Esophagus muscularis mucosa (tissue), 4 donors: ENCODE measurements at places on chromosomes 16 and 17. TPM values are rescaled to one million over a fixed set of nuclear protein-coding genes. Genes with fewer than 3 reads are reported as not detected.
A peak's percentile ranks its signal among the peaks of the same experiment; 100 is the strongest.

- DNase-seq = no peak
Observed at GRCh38 chr16:85673529-85674417, 15.0 kb downstream of the GINS2 start.

DNA sequence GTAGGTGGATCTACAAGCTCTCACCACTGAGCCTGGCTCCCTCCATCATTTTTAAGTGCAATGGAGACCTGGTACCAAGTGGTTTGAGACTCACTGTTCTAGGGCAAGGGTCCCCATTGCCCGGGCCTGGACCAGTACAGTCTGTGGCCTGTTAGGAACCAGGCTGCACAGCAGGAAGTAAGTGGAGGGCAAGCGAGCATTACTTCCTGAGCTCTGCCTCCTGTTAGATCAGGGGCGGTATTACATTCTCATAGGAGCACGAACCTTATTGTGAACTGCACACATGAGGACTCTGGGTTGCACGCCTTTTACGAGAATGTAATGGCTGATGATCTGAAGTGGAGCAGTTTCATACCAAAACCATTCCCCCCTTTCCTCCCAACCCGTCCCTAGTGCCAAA lies 6.8 kb upstream of the ZNF594 start:
- DNase-seq = no peak

DNA sequence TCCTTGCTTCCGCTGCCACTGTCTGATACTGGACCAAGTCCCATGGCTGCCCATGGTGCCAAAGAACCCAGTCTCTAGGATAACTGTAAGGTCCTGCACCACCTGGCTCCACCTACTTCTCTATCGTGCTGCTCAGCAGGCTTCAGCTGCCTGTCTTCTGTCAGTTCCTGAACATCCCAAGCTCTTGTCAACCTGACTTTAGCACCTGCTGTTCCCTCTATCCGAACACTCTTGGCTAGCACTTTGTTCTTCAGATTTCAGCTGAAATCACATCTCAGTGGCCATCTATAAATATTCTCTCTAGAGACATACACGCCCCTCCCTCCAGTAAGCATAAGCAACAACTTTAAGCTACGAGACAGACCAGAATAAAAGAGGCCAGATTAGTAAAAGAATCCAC lies 15.0 kb upstream of the TMEM101 start:
- no peak for DNase-seq

The ITGAX gene
- total RNA-seq = 5.4 TPM

The SLFN12L gene
- 0.32 TPM for total RNA-seq

DNA sequence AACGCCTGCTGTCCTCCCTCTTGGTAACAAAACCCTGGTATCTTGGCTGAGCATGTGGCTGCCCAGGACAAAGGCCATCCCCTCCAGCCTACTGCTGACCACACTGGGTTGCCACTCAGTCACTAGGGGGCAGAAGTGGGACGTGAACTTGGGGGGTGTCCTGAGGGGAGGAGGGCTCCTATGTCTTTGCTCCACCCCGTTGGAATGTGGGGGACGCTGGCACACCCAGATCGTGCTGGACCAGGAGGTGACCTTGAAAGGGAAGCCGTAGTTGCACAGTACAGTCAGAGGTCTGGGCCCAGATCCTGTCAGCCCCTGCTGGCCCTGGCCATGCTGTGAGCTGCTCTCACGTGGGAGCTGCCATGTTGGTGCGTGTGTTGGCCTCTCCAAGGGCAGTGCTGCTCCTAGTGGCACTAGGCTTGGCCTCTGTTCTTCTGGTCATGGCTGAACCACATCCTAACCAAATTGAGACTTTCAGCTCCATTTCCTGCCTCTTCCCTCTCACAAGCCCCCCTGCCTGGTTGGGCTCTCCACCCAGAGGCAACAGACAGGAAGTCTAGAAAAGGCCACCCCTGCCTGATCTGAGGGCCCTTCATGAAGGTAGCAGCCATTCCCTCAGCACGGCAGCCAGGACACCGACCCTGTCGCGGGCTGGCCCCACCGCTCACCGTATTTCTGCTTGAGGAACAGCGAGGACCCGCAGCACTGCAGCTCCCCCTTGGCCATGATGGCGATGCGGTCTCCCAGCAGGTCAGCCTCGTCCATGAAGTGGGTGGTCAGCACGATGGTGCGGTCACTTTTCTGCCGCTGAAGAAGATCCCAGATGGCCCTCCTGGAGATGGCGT lies 29.0 kb upstream of the RNPS1 start:
- no peak for DNase-seq

The KAT8 gene
- 66.1 TPM for total RNA-seq

- no peak for DNase-seq
Observed at GRCh38 chr16:85911251-85911930, 12.4 kb downstream of the IRF8 start.

DNA sequence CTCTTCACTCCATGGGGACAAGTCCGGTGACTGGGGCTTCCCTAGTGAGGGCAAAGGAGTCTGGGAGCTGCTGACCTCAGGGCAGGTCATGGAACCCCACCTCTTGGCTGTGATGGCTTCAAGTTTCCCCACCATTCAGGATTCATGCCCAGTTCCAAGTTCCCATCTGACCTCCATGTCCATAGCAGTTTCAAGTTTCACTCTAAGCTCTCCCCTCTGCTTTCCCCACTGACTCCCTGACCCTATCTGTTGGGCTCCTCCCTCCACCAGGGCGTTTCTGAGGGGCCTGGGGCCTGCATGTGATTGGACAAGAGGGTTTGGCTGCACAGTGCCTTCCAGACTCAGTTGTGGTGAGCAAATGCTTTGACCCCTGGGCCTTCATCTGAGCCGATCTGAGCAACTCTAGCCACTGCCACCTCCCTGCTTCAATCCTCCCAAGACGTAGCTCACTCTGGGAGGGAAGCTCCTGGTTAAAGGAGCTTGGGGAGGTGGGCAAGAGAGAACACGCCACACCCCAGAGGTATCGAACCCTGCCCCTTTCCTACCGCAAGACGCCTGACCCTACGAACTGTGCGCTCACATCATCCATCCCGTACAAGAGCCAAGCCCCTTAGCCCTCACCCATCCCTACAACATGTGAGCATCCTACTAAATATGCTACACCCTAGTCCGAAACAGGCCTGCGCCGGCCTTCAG lies 8.3 kb downstream of the ZNF629 start:
- no peak for DNase-seq

- no peak for DNase-seq
Observed at GRCh38 chr17:41464682-41465081, 2.5 kb downstream of the KRT32 start.

DNA sequence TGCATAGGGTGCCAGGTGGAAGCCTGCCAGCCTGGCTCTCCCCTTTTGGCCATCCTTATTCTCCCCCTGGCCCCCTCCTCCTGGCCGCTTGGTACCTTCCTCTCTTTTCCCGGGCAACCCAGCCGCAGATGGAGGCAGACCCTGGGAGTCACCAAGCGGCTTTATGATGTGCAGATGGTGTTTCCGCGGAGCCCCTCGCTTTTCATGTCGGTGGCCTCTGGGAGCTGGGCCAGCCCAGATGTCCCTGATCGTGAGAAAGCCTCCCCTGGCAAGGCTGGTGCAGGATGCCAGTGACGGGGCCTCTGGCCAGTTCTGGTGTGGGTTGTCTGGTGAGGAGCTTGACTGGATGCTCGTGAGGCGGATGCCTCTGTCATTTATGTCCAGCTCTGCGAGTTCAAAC lies 18.0 kb upstream of the BRD7 start:
- DNase-seq = no peak

The HSF5 gene
- not detected for total RNA-seq

DNA sequence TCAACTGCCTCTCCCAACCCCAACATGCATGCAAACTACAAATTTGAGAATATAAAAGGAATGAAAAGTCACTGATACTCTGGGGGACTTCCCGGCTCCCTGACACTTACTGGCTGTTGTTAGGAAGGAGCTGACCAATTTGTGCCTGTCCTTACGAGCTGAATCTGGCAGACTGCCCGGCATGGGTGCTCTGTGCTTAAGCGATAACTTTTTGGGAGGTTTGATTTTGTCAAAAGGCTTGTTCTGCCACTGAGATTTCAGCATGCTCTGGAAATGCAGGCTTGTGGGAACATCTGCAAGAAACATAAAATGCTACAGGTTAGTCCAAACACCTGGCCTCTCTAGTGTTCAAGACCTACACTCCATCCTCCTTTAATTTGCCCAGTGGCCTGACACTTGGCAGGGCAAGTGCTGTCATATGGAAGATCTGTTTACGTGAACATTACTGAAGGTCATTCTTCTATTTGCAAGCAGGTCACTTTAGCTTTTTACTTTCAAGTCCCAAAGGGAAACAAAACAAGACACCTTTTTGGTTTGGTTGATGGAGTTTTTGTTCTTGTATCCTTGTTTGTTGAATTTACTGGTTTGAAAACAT lies 40.6 kb downstream of the STH start:
- DNase-seq = no peak

DNA sequence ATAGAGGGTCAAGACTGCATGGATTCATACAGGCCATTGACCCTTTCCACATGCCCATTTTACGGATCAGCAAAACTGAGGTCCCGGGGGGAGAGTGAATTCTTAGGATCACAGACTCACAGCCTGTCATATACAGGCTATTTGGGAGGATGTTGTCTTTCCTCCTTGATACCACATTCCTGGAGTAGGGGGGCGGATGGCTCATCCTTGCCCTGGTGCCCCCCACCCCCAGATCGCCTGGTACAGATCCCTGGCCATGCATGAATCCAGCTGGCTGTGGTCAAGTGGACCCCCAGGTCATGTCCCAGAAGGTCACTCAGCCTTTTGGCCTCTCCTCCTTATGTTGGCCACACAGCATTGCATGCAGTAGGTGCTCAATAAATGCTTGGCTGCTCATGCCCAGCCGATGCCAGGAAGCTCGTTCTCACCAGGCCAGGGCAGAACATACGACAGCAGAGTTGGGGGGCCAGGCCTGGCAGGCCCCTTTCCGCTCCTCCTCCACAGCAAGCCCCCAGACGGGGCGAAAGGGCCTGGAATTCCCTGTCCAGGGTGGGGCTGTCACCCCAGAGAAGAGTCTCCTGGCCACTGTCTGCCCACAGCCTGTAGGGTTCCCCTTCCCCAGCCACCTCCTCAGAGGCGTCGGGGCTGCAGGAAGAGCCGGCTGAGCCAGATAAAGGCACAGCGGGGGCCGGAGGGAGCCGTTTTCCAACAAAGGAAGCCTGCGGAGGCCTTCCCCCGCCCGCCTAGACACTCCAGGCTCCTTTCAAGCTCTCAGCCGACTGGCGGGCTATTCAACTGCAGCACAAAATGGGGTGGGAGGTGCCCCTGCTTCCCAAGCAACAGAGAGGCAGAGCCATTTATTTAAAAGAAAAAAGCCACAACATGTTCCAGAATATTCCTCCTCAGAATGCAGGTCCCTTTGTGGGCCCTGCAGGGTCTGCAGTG lies 215.7 kb upstream of the CIBAR2 start:
- DNase-seq = no peak

GRCh38 chr16:14338236-14338635 lies 267.1 kb downstream of the MRTFB start:
- DNase-seq = no peak

GRCh38 chr16:10828851-10829366 lies 10.3 kb upstream of the TVP23A start:
- DNase-seq = peak; percentile 95

The ZFP3 gene
- total RNA-seq = 6.2 TPM

DNA sequence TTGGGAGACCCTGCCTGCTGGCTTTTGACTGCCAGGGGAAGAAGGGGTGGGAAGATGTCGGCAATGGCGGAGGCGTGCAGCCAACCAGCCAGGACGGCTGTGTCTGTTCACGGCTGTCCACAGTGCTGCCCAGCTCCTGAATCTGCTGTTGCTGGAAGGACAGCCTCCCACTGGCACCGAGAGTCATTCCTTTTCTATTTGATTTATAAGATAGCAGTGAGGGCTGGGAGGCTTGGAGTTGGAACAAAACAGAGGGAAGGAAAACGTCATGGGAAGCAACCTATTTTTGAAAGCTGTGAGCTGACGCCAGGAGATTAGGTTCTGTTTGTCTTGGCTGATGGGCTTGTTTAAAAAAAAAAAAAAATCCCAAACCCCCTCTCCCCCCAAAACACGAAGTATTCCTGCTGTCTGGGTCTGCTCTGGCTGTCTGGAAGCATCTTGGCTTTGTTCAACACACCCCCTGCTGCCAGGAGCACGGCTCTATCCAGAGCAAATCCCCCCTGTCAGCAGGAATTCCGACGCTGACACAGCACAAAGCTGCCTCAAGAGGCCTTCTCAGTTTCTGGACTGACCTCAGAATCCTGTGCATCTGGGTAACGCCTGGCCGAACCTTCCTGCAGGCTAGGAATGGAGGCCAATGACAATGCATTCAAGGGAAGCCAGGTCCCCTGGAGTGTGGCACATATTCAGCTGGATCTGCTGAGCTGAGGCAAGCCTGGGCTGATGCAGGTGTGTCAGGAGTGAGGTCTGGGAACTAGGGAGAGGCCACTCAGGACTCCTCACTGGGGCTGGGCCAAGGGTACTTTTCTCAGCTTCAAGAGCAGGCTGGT lies 41.0 kb upstream of the SREBF1 start:
- DNase-seq = no peak

DNA sequence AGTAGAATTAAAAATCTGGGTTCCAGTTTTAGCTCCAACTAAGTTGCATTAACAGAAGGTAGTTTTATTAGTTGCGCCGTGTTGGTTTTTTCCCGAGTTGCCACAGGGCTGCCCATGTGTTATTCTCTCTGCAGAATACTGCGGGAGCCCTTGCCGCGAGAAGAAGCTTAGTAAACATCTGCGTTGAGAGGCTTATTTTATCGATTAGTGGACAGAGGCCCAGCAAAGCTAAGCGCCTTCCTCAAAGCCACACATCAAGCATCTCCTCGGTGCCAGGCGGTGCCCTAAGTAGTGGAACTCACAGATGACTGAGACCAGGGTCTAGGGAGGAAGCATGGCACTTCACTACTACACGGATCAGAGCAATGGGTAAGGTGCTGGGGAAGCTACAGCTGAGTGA lies 212.3 kb upstream of the IRX5 start:
- DNase-seq = peak; percentile 47

DNA sequence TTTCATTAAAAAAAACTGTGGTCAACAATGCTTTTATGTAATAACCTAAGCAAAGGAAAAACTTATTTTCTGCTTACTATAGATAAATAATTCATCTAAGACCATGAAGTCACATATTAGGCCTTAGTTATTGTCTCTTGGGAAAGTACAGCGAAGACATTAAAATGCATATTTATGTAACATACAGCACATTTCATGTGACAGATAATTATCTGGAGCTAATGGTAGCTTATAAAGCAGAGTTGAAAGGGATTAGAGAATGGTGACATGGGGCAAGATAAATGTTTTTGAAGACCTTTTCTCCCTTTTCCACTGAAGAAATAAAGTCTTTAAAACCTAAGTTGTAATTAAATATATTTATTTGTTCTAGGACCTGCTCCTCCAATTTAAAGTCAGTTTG lies 9.7 kb downstream of the MEIOC start:
- DNase-seq = no peak

DNA sequence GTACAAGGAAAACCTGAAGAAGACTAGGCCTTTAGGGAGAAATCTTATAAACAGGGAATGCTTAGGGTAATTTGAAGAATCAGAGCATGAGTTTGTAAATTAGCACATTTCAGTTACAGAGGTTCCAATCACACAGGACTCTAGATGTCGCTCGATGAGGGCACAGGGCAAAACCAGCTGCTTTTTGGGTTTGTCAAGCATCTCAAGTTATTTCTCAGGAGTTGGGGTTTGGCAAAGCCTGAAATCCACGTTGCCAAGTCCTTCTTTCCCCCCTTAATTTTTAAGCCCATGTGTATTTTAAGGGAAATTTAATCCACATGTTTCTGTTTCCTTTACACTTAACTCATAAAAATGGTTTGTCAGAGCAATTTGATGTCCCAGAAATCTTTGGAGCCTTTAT lies 146.9 kb downstream of the ANKFN1 start:
- DNase-seq = peak; percentile 45
